ENCODE measurements at places on chromosomes 1 and 21. TPM values are rescaled to one million over a fixed set of nuclear protein-coding genes. Genes with fewer than 3 reads are reported as not detected.

- peaks cover 12% of the 10 kb centered on the region for H3K4me1 ChIP-seq
- no peak overlapping the region for H3K27ac ChIP-seq
- H3K27me3 ChIP-seq = no peaks in the 10 kb centered on the region
- no peak overlapping the region for H3K4me3 ChIP-seq
- no peak for DNase-seq
Measured at GRCh38 chr1:164637461-164638375, 78.7 kb downstream of the PBX1 start.

GRCh38 chr1:166338105-166338504 is 171.3 kb upstream of the FAM78B start:
- no peak for DNase-seq
- H3K36me3 ChIP-seq = no peaks in the 10 kb centered on the region
- no peak overlapping the region for H3K27ac ChIP-seq
- no peaks in the 10 kb centered on the region for H3K27me3 ChIP-seq
- H3K4me1 ChIP-seq = no peaks in the 10 kb centered on the region
- H3K4me3 ChIP-seq = no peak overlapping the region

DNA sequence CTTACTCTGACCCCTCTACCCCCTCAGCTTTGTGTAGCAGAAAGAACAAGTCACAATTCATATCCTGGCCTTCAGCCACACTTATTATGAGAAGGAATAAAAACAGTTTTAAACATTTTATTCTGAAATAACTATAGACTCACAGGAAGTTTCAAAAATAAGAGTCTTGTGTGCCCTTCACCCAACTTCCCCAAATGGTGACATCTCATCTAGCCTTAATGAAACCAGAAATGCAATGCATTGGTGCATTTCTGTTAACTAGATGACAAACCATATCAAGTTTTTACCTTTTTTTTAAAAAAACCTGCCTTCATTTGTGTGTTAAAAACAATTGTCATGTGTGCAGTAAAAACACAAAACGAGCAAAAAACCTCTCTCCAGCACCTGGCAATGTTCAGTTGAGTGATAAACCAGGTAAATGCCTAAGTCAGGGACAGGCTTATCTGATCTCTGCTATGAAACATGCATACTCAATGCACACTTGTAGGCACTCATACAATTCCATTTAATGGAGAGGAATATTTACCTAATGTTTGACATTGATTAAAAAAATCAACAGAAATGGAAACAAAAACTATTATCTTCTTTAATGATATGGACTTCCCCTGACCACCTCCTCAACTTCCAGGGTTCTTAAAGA is 51.5 kb downstream of the SH3BGR start:
- no peaks in the 10 kb centered on the region for H3K27me3 ChIP-seq
- no peaks in the 10 kb centered on the region for H3K36me3 ChIP-seq
- H3K27ac ChIP-seq = no peak overlapping the region
- no peak overlapping the region for H3K4me3 ChIP-seq

- peak overlapping the region; percentile 29 for H3K27ac ChIP-seq
- H3K4me3 ChIP-seq = no peak overlapping the region
- DNase-seq = no peak
- H3K4me1 ChIP-seq = peaks cover 2% of the 10 kb centered on the region
- no peaks in the 10 kb centered on the region for H3K27me3 ChIP-seq
Measured at GRCh38 chr1:244254467-244254866, 197.2 kb downstream of the ADSS2 start.

- no peak for DNase-seq
- H3K4me3 ChIP-seq = no peak overlapping the region
Measured at GRCh38 chr1:183414365-183414764, 3.8 kb downstream of the NMNAT2 start.

DNA sequence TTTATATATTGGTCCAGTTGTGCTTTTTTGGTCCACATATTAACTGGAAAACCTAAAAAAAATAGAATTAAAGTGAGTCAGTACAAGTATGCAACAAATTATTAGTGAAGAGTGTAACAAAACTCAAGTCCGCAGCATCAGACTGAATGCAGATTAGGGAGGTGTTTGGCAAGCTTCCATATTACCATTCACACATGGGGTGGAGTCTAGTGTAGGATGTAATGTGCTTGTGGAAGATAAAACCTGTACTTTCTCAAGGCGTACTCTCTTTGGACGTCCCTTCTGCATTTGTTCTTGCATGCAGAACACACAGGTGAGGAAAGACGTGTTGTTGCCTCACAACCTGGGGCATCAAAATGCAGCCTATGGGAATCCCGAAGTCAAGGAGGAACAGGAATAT is 668.7 kb downstream of the MRPL39 start:
- no peaks in the 10 kb centered on the region for H3K4me1 ChIP-seq
- no peak overlapping the region for H3K27ac ChIP-seq
- no peaks in the 10 kb centered on the region for H3K27me3 ChIP-seq
- no peak overlapping the region for H3K4me3 ChIP-seq
- no peaks in the 10 kb centered on the region for H3K36me3 ChIP-seq

- H3K36me3 ChIP-seq = no peaks in the 10 kb centered on the region
- no peaks in the 10 kb centered on the region for H3K27me3 ChIP-seq
- no peak overlapping the region for H3K27ac ChIP-seq
Measured at GRCh38 chr1:239719642-239720258, 333.4 kb downstream of the CHRM3 start.

GRCh38 chr1:172746091-172746949 is 87.4 kb downstream of the FASLG start:
- DNase-seq = peak; percentile 58
- H3K27ac ChIP-seq = peak overlapping the region; percentile 64
- H3K4me3 ChIP-seq = no peak overlapping the region

Gene LAMB3
- total RNA-seq = 26.2 TPM

Gene S100A1
- not detected for total RNA-seq

DNA sequence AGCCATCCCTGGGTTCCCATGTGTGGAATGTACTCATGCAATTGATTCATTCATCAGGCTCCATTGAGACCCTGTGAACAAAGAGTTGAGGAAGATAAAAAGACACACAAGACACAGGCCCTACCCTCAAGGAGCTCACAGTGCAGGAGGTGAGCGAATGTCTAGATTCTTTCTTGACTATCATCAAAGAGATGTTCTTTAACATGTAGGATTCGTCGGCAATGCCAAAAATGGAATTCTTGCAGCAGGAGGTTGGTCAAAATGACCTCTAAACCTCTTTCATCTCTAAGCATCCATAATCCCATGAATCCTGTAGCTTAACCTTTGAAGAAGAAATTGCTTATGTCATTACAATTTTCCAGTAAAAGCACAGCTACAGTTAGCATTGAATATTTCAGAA is 27.9 kb upstream of the TTF2 start:
- H3K27me3 ChIP-seq = no peaks in the 10 kb centered on the region
- no peaks in the 10 kb centered on the region for H3K4me1 ChIP-seq
- no peak overlapping the region for H3K4me3 ChIP-seq
- no peak for DNase-seq

Gene GPR3
- total RNA-seq = 0.54 TPM

Gene CD1B
- total RNA-seq = not detected

- H3K27ac ChIP-seq = peak overlapping the region; percentile 58
- H3K36me3 ChIP-seq = peaks cover 33% of the 10 kb centered on the region
- H3K4me1 ChIP-seq = peaks cover 27% of the 10 kb centered on the region
- H3K4me3 ChIP-seq = no peak overlapping the region
- no peaks in the 10 kb centered on the region for H3K27me3 ChIP-seq
Measured at GRCh38 chr1:161001525-161001924, 19.4 kb downstream of the F11R start.

- H3K27me3 ChIP-seq = no peaks in the 10 kb centered on the region
- no peaks in the 10 kb centered on the region for H3K4me1 ChIP-seq
- H3K27ac ChIP-seq = no peak overlapping the region
- H3K36me3 ChIP-seq = no peaks in the 10 kb centered on the region
- DNase-seq = no peak
Measured at GRCh38 chr1:199044191-199044590, 405.4 kb downstream of the PTPRC start.

- H3K27ac ChIP-seq = no peak overlapping the region
- no peaks in the 10 kb centered on the region for H3K36me3 ChIP-seq
- H3K4me1 ChIP-seq = no peaks in the 10 kb centered on the region
- H3K4me3 ChIP-seq = no peak overlapping the region
- no peak for DNase-seq
Measured at GRCh38 chr1:209433649-209434031, 149.9 kb upstream of the CAMK1G start.

GRCh38 chr1:27552911-27553420 is 51.0 kb downstream of the AHDC1 start:
- H3K27me3 ChIP-seq = no peaks in the 10 kb centered on the region
- H3K4me1 ChIP-seq = peaks cover 31% of the 10 kb centered on the region
- no peak overlapping the region for H3K27ac ChIP-seq
- DNase-seq = peak; percentile 75
- peaks cover 51% of the 10 kb centered on the region for H3K36me3 ChIP-seq

GRCh38 chr1:60141743-60142142 is 68.2 kb upstream of the C1orf87 start:
- H3K4me1 ChIP-seq = no peaks in the 10 kb centered on the region
- H3K36me3 ChIP-seq = no peaks in the 10 kb centered on the region
- no peak for DNase-seq
- no peaks in the 10 kb centered on the region for H3K27me3 ChIP-seq

GRCh38 chr1:43870306-43870705 is 63.3 kb upstream of the ARTN start:
- H3K27ac ChIP-seq = no peak overlapping the region
- H3K27me3 ChIP-seq = no peaks in the 10 kb centered on the region
- no peak overlapping the region for H3K4me3 ChIP-seq
- no peaks in the 10 kb centered on the region for H3K36me3 ChIP-seq

- H3K27me3 ChIP-seq = no peaks in the 10 kb centered on the region
- peaks cover 5% of the 10 kb centered on the region for H3K36me3 ChIP-seq
- H3K4me3 ChIP-seq = no peak overlapping the region
- no peaks in the 10 kb centered on the region for H3K4me1 ChIP-seq
Measured at GRCh38 chr1:29305943-29306342, 69.6 kb downstream of the PTPRU start.

DNA sequence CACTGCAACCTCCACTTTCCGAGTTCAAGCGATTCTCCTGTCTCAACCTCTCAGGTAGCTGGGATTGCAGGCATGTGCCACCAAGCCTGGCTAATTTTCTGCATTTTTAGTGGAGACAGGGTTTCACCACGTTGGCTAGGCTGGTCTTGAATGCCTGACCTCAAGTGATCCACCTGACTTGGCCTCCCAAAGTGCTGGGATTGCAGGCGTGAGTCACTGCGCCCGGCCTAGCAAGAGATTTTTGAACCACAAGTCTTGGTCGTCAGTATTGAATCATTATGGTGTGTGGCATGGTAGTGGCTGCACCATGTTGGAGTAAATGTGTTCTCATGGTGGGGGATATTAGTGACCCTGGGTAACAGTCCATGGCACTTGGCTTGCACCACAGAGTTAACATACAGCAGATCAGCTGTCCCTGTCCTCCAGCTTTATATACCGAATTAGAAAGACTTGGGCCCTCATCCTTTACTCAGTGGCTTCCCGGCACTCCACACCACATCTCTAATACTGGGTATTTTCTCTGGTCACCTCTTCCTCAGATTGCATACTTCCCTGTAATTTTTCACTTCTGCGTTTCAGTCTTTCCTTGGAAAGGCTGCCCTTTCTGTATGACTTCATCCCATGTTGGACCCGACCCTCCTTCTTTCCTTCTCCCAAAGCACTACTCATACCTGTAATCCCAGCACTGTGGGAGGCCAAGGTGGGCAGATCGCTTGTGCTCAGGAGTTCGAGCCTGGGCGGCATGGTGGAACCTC is 25.1 kb downstream of the AK4 start:
- H3K27ac ChIP-seq = no peak overlapping the region
- H3K4me3 ChIP-seq = no peak overlapping the region
- no peaks in the 10 kb centered on the region for H3K27me3 ChIP-seq

GRCh38 chr1:112581586-112582192 is 37.3 kb downstream of the ST7L start:
- H3K36me3 ChIP-seq = no peaks in the 10 kb centered on the region
- no peaks in the 10 kb centered on the region for H3K27me3 ChIP-seq
- DNase-seq = no peak
- H3K4me1 ChIP-seq = no peaks in the 10 kb centered on the region
- no peak overlapping the region for H3K4me3 ChIP-seq

- DNase-seq = no peak
- H3K27ac ChIP-seq = no peak overlapping the region
- no peaks in the 10 kb centered on the region for H3K27me3 ChIP-seq
- H3K4me1 ChIP-seq = peaks cover 8% of the 10 kb centered on the region
- H3K36me3 ChIP-seq = no peaks in the 10 kb centered on the region
Measured at GRCh38 chr1:22461678-22462527, 10.3 kb downstream of the ZBTB40 start.

Gene SSX2IP
- 5.6 TPM for total RNA-seq

DNA sequence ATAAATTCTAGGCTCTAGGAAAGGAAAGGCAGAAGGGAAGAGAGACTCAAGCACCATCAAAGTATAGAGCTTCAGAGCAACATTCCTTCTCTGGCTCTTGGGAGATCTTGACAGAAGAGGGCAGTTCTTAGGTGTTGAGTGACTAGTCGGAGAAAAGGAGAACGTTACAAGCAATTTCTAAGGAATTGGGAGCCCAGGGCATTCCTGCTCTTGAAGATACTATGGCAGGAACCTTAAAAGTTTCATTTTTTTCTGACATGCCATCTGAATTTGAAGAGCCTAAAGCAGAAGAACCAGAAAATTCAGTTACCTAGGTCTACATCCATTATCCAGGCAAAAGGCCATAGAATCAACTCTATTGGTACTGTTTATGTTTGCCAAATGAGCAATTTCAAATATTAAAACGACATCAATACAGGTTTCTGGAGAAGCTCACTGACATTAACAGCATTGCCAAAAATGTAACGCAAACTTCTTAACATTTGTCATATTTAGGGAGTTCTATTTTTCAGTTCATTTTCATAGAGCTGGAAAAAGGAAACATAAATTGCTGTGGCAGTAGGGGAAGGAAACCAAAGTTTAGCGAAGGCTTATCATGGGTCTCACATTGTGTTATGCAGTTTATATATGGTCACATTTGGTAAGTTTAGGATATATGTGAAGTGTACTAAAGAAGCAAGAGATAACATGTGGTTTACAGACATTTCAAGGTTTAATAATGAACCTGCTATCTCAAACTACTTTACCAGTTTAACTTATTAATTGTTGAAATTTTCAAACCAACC is 210.1 kb upstream of the NRIP1 start:
- H3K36me3 ChIP-seq = no peaks in the 10 kb centered on the region
- no peak overlapping the region for H3K27ac ChIP-seq
- H3K4me3 ChIP-seq = no peak overlapping the region
